Prostate gland (tissue), 2 donors: ENCODE measurements at places on chromosomes 11 and 22. TPM values are rescaled to one million over a fixed set of nuclear protein-coding genes. Genes with fewer than 3 reads are reported as not detected.

Gene ANO5
- 7.2 TPM for total RNA-seq

Gene ACTN3
- not detected for total RNA-seq

Gene AQP11
- total RNA-seq: 6.9 TPM

Gene TTC38
- total RNA-seq: 115 TPM

Gene GDPD4
- total RNA-seq: 7.4 TPM

Gene ZNF143
- 15.5 TPM for total RNA-seq

Gene SCT
- not detected for total RNA-seq

Gene MMP11
- 6.3 TPM for total RNA-seq

Gene MUC6
- total RNA-seq: 0.74 TPM

Gene RIMBP3C
- 6.4 TPM for total RNA-seq

Gene MMP27
- not detected for total RNA-seq

Gene OR8A1
- total RNA-seq: not detected

Gene ZP1
- 0.68 TPM for total RNA-seq

Gene CHST1
- total RNA-seq: 0.32 TPM

Gene GSTT2
- not detected for total RNA-seq

Gene BTBD18
- 1.0 TPM for total RNA-seq

Gene NUP98
- 127 TPM for total RNA-seq

Gene MOGAT2
- 0.62 TPM for total RNA-seq

Gene C11orf86
- not detected for total RNA-seq

Gene C11orf97
- not detected for total RNA-seq

Gene SLC5A12
- total RNA-seq: not detected

Gene MORC2
- 19.7 TPM for total RNA-seq

Gene OR5B17
- not detected for total RNA-seq

Gene CARD10
- 14.2 TPM for total RNA-seq

Gene KDM4E
- not detected for total RNA-seq

Gene VPREB1
- not detected for total RNA-seq

Gene TBX10
- not detected for total RNA-seq

Gene SMCO4
- total RNA-seq: 140 TPM

Gene SOX10
- 3.3 TPM for total RNA-seq

Gene SLC22A8
- not detected for total RNA-seq

Gene GNG3
- total RNA-seq: not detected

Gene KRTAP5-9
- total RNA-seq: not detected

Gene ABCC8
- total RNA-seq: 10.2 TPM

Gene OR4P4
- not detected for total RNA-seq

Gene FERMT3
- total RNA-seq: 5.3 TPM

Gene GNAZ
- total RNA-seq: 22.6 TPM

Gene PATE2
- total RNA-seq: not detected

Gene ENTHD1
- 5.1 TPM for total RNA-seq

Gene ART1
- total RNA-seq: not detected

Gene CCDC15
- 3.6 TPM for total RNA-seq

Gene CRYBA4
- not detected for total RNA-seq
